ENCODE measurements at places on chromosomes 4 and X.
A peak's percentile ranks its signal among the peaks of the same experiment; 100 is the strongest.

GRCh38 chr4:114062499-114062898 lies 83.1 kb upstream of the ARSJ start:
- DNase-seq: no peak

GRCh38 chr4:96136056-96136455 lies 296.2 kb downstream of the PDHA2 start:
- no peak for DNase-seq

DNA sequence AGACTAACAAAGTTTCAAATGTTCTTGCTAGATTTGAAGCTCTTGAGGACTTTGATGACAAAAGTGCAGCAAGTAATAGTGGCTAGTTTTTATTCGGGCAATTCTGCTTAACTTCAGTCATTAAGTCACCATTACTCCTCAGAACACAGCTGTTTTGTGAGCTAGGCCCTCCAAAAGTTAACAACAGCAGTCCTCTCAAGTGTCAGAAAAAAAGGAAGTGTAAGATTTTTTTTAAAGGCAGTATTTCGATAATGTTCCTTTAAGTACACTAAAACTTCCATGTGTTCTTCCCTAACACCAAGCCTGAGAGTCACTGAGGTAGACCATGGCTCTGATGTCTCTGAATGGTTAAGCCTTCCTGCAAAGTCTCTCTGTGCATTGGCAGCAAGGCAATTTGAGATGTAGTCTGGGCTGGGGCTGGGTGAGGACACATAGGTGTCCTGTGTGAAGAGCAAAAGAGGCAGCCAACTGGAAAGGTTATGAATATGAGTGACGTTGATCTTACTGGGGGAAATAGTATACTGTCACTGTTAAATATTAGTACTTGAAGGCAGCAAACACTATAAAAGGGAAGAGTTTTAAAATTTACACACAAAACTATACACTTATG lies 174.0 kb upstream of the MAP3K15 start:
- no peak for DNase-seq

- no peak for DNase-seq
Observed at GRCh38 chrX:80266979-80267378, 153.3 kb upstream of the TENT5D start.

DNA sequence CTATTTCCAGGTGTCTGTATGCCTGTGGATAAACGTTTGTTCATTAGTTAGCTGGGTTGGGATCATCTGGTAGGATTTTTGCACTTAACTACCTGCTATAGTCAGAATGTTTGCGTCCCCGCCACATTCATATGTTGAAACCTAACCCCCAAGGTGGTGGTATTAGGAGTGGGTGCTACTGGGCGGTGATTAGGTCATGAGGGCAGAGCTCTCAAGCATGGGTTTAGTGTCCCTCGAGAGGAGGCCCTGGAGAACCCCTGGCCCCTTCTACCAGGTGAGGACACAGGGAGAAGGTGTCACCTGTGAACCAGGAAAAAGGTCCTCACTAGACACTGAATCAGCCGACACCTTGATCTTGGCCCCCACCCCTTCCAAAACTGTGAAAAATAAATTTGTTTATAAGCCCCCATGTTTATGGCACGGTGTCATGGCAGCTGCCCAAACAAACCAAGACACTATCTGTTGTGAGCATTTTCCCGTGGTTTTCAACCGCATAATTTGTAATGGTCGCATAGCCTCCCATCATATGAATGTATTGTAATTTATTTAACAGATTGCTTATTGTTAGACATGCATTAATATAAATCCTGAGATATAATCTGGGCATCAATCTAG lies 92.7 kb upstream of the TRIM2 start:
- DNase-seq: no peak

DNA sequence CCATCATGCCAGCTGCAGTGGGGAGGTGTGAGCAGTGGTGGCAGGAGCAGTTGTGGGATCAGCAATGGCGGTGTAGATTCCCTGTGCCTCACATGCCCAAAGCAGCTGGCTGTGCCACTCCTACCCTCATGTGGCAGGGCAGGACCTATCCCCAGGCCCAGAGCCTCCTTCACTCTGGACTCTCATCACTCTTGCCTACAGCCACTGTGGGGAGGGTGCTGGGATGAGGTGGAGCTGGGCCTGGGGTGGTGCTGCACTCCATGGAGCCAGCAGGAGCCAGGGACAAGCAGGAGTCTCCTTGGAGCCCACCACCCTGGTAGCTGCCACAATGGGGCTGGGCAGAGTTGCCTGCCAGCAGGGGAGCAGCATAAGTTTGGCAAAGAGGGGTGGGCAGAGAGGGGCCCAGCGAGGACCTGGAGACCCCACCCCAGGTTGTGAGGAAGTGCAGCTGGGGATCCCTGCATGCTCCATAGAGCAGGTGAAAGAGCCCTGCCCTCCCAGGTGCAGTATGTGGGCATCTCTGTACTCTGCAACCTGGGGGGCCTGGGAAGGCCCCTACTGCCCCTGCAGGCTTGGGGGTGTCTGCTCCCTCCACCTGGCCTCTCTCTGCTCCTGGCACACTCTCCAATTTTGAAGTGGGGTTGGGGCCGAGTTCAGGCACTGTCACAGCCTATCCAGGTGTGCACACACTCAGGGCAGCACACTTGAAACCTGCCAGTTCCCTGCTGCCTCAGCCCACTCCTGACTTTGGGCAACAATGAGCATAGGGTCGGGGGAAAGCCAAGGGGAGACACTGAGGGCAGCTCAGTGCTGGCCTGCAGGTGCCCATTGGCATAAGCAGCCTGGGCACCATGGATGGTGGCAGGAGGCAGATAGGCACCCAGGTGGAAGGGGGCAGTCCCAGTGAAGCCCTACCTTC lies 74.0 kb upstream of the INTU start:
- DNase-seq: no peak

DNA sequence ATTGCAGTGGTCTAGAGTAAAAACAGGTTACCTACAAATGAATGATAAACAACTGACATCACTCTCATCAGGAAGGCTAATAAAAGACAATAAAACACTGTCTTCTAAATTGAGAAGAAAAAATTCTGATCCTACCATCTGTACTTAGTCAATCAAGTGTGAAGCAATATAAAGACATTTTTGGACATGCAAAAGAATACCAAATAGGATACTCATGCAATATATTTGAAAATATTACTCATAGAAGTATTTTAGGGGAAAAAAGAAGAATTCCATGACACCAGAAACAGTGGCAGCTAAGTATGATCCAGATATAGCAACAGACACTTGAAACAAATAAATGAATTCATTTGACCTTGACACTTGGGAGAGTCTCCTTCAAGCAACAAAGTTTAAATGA lies 63.8 kb upstream of the FAM120C start:
- no peak for DNase-seq

DNA sequence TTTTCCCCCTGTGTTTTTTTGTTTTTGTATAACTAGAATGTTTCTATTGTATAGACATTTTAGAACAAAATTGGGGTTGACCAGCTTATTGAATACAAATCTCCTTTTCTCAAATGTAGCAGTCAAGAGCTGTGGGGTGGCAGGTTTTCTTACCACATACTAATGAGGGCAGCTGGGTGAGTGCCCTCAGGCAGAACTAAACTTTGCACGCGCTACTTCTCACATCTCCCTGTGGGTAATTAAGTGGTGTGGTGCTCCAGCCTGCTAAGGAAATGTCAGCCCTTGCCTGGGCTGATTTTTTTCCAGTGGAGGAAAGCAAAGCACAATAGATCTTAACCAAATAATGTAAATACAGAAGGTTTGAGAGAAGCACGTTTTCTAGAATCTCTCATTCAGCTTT lies 717.6 kb upstream of the TENM3 start:
- no peak for DNase-seq

DNA sequence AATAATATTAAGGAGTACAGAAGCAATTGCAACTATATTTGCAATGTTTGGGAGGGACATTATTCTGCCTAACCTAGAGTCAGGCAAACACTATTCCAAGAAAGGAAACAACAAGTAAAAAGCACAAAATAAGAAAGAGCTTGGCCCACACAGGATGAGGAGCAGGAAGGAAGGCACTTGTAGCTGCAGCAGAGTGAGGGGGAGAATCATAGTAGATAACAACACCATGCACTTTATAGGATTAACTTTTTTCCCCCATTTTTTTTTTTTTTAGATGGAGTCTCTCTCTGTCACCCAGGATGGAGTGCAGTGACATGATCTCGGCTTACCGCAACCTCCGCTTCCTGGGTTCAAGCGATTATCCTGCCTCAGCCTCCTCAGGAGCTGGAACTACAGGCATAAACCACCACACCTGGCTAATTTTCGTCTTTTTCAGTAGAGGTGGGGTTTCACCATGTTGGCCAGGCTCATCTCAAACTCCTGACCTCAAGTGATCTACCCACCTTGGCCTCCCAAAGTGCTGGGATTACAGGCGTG lies 10.3 kb upstream of the JCHAIN start:
- no peak for DNase-seq

DNA sequence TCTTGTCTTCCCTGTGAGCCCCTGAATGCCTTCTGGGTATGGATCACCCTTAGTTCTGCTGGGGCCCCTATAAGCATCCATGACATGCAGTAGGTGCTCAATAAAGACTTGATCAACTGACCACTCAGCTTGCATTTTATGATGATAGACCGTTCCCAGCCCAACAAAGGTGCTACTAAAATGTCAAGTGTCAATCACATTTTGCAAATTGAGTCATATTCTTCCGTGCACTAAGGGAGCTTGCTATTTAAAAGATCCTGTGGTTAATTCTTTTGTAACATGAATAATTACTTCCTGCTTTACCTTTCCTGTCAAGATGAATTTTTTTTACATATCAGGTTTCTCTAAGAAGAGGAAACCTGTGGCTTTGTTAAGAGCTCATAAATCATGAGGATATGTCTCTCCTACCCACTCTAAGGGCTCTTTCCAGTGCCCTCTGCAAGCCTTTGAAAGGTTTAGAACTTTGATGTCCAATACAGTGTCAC lies 47.6 kb downstream of the SH3KBP1 start:
- DNase-seq: peak; percentile 48

- no peak for DNase-seq
Observed at GRCh38 chr4:141462361-141462760, 174.0 kb upstream of the IL15 start.

GRCh38 chr4:174217273-174218126 lies 66.0 kb downstream of the FBXO8 start:
- no peak for DNase-seq

GRCh38 chr4:8351931-8352367 lies 82.4 kb downstream of the HTRA3 start:
- no peak for DNase-seq

- DNase-seq: no peak
Observed at GRCh38 chr4:8281519-8282133, 12.1 kb downstream of the HTRA3 start.

GRCh38 chr4:763191-763810 lies 57.7 kb downstream of the PCGF3 start:
- DNase-seq: no peak

GRCh38 chr4:126850286-126850685 lies 782.5 kb upstream of the INTU start:
- DNase-seq: no peak

DNA sequence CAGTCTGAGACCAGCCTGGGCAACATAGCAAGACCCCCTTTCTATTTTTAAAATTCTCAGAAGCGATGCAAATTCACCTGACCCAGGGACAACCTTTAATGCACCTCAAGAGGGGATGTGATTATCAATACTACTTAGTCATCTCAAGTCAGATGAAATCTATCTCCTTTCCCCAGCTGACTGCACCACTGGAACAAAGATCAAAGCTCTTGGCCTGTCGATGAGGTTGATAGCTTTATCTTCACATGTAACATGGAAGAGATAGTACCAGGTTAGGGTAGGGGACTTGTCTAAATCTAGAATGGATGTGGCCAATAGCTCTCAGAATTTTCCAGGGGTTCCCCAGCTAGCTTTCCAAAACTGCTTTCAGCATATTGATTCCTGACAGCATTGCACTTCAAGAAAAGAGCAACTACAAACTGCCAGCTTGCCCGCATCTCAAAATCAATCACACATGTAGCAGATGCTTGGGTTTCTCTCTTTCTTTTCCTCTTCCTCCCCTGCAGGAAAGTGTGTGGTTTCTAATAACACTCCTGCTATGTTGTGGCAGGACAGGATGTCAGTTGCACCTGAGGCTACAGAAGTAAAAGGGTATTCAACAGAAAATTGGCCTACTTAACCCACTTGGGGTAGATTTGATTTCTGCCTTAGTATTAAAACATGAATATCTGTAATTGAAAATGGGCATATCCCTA lies 12.2 kb upstream of the TMEM164 start:
- DNase-seq: no peak

DNA sequence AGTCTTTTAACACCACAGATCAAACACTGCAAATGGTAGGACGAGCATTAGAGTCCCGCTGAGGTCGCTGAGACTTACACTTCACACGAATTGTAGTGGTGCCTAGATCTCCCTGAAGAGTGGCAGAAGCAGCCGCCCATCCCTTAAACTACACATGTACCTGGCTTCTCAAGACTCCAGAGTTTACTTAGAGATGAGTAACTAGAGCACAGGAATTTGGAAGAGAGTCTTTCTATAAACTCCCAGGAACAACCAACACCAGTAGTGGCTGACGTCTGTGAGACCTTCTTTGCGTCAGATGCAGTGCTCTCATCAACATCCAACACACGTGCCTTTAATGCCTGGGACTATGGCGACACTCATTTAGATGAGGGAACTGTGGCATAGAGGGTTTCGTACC lies 12.6 kb downstream of the SORBS2 start:
- no peak for DNase-seq

GRCh38 chrX:149121206-149121920 lies 383.7 kb downstream of the IDS start:
- DNase-seq: no peak

DNA sequence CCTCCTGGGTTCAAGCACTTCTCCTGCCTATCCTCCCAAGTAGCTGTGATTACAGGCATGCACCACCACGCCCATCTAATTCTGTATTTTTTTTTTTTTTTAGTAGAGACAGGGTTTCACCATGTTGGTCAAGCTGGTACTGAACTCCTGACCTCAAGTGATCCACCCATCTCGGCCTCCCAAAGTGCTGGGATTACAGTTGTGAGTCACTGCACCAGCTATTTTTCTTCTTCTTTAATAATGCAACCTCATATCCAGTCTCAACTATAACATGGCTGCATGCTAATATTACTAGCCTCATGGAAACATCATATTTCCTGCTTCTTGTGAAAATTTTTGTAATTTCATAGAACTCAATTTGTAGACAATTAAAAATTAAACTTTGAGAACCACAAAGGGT lies 706.5 kb downstream of the KCTD8 start:
- no peak for DNase-seq

GRCh38 chrX:26192204-26192603 lies at the start of gene MAGEB6:
Gene MAGEB6 (plus strand): TSS chrX:26192440. CDS start chrX:26193847, 1,407 bp downstream.
- no peak for DNase-seq

GRCh38 chr4:122045533-122045932 lies 93.7 kb upstream of the TRPC3 start:
- no peak for DNase-seq

DNA sequence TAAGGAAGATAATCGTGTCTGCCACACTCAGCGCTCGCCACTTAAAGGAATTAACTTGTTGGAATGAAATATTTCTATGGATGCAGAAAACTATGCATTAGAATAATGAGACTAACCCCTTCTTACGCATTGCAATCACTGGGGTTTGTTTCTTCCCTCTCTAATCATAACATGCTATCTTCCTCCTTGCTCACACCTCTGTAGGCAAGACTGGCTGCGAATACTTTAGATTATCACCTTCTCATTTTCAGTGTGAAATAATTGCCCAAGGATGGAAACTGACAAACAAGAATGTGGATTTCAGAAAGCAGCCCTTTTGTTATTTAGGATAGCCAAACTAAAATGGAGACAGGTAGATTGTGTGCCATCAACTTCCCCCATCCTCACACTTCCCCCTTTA lies 349.4 kb downstream of the MID1IP1 start:
- DNase-seq: no peak

GRCh38 chr4:4861390-4862018 lies 2.0 kb downstream of the MSX1 start:
- no peak for DNase-seq

- no peak for DNase-seq
Observed at GRCh38 chr4:165194368-165194767, 13.0 kb upstream of the KLHL2 start.
